ENCODE measurements at places on chromosomes 4 and X.

GRCh38 chrX:150536455-150537116, 31.8 kb upstream of the MTM1 start:
- no peak for DNase-seq

DNA sequence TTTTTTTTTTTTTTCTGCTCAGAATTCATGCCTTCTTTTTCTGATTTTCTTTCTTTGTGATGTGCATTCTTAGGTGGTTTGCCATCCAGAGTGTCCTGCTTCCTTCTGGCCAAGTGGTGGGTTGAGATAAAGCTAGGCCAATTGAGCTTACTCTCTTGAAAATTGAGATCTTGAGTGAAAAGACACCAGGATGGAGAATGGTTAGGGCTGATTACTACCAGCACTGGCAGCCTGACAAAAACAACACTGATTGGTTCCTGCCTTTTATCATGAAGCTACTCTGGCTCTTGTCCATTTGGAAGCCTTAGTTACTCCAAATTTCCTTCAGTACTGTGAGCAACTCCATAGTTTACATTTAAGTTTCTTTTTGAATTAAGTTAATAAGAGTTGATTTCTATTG, 404.0 kb downstream of the PPARGC1A start:
- no peak for DNase-seq

DNA sequence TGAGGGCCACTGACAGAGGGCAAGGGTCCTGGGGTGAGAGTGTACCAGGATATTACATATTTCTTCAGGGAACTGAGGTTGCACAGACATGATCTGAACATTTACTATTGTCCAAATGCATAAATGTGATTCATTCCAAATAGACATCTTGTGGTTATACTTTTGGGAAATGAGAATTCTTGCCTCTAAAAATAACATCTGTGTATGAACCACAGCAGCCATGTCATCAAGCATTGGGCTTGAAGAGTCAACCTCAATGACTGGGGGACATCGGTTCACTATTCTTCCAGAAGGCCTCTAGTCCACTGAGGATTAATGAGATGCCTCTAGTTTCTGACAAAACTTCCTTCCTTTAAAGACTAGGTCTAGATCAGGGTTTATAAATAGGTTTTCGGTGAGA, 193.1 kb upstream of the GPC4 start:
- no peak for DNase-seq

GRCh38 chr4:76002176-76002575, 5.1 kb downstream of the CXCL9 start:
- no peak for DNase-seq

- no peak for DNase-seq
Measured at GRCh38 chrX:23374291-23374690, 39.6 kb downstream of the PTCHD1 start.

- no peak for DNase-seq
Measured at GRCh38 chr4:98530572-98530971, 127.8 kb downstream of the TSPAN5 start.

DNA sequence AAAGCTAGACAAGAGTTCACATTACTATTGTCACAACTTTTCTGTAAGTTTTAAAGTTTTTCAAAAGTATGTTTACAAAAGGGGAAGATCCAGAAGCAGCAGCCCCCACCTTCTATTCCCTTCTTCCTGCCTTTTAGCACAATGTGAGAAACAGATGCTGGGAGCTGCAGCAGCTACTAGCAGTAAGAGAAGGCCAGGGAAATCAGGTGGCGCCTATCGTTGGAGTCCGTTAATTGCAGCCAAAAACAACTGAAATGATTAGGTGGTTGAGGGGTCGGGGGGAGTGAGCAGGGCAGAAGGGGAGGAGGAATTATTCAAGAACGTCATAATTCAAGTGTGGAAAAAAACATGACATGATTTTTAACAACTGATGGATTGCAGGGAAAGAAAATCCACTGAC, 27.4 kb downstream of the FRYL start:
- DNase-seq, result no peak

DNA sequence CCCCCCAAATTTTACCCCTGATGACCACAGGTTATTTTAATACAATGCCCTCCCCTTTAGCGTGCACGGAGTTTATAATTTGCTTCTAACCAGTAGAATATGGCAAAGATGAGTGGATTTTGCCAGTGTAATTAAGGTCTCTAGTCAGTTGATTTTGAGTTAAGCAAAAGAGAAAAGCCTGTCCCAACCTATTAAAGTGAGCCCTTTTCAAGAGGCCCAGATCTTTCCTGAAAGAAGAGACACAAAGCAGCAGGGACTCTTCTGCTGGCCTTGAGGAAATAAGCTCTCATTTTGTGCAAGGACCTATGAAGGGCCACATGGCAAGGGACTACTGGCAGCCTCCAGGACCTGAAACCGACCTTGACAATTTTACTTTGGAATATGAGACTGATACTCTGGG, 61.9 kb upstream of the GABRG1 start:
- DNase-seq, result no peak

DNA sequence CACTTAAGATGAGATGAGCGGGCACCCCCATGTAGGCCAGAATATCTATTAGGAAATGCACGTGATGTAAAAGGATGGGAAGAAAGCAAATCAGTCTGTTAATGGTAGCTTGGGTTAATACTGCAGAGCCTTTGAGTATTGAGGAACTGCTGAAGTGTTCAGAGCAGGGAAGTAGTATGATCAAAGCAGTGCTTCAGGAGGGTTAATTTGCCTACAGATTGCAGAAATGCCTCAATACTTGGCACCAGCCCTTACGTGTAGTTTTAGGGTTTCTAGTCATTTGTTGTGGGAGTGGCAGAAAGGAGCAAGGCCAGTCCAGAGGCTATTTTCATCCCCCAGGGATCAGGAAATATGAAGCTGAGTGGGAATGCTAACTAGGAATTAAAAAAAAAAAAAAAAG, 19.7 kb downstream of the ZFX start:
- DNase-seq, result no peak

DNA sequence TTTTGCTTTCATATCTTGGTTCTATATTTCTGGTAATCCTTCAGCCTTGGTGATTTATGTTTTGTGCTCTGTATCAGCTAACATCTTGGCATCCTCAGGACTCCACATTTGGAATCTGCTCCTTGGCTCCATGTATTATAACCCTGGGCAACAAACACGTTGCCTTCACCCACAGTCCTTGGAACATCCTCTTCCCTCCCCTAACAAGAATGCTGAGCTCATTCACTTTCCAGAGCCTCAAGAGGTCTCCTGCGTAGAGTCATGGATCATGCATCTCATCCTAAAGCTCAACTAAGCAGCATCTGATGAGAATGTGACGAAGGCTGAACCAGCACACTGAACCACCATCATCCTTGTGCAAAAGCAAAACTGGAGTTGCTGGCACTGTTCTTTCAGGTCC, 60.5 kb upstream of the C1GALT1C1 start:
- no peak for DNase-seq

DNA sequence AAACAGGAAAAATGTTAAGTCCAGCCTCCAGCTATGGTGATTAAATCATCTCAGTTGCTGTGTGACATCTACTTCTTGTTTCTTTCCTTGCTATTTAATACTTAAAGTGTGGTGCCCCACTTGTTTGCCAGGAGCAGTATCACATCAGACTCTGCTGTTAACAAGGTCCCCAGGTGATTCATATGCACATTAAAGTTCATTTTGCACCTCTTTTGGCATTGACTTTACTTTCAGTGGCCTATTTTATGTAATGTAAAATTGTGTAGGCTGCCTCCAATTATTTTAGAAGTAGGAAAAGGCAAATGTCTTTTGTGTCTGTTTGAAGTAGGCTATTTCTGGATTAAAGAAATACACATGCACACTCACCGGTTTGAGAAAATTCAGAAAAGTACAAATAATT, 47.5 kb downstream of the CPE start:
- DNase-seq, result no peak

DNA sequence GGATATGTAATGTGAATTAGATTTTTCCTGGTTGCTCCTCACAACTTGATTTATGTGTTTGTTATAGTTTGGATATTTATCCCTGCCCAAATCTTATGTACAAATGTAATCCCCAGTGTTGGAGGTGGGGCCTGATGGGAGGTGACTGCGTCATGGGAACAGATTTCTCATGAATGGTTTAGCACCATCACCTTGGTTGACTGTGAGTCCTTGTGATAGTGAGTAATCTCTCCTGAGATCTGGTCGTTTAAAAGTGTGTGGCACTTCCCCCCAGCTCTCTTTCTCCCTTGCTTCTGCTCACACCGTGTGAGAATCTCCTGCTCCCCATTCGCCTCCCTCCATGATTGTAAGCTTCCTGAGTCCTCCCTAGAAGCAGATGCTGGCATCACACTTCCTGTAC, 2.2 kb downstream of the MID2 start:
- no peak for DNase-seq

DNA sequence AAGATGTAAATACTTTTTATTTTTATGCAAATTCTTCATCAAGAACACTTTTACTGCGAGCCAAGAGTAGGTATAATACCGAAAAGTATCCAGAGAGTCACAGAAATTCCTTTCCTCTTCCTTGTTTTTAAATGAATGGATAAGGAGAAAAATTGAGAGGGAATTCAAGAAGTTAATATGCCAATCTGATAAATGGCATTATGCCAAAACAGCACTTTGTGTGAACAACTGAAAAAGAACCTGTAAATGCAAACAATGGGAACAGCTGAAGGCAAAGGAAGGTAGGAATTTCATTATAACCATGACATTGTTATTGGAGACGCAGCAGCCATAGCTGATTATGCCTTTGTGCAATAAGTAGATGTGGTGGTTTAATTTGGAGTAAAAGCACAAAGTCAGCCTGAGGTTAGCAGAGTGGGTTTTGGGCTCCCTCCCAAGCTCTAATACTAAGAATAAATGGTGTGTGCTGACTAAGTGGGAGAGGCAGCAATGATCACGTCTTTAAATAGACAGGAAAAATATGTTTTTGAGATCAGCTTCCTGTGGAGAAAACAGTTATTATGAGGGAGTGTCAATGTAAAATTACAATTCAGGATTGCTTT, 209.8 kb upstream of the NDST4 start:
- no peak for DNase-seq

GRCh38 chr4:28744066-28744465, 1883.4 kb downstream of the STIM2 start:
- DNase-seq, result no peak

DNA sequence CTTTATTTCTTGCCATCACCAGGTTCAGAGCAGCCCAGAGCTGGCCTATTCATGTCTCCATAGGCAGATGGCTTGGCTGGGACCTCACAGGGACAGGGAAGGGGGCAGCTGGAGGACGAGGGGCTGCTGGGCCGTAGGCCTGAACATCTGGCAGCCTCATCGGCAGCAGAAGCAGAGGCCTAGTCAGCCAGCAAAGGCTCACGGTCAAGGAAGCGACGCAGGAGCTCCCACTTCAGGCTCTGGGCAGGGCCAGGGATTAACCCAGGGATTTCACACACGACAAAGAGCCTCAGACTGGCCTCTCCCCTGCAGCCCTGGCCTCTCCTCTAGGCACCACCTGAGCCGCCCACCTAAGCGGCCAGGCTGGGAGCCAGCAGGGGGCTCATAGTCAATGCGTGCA, 46.0 kb upstream of the MAN2B2 start:
- peak; percentile 72 for DNase-seq

DNA sequence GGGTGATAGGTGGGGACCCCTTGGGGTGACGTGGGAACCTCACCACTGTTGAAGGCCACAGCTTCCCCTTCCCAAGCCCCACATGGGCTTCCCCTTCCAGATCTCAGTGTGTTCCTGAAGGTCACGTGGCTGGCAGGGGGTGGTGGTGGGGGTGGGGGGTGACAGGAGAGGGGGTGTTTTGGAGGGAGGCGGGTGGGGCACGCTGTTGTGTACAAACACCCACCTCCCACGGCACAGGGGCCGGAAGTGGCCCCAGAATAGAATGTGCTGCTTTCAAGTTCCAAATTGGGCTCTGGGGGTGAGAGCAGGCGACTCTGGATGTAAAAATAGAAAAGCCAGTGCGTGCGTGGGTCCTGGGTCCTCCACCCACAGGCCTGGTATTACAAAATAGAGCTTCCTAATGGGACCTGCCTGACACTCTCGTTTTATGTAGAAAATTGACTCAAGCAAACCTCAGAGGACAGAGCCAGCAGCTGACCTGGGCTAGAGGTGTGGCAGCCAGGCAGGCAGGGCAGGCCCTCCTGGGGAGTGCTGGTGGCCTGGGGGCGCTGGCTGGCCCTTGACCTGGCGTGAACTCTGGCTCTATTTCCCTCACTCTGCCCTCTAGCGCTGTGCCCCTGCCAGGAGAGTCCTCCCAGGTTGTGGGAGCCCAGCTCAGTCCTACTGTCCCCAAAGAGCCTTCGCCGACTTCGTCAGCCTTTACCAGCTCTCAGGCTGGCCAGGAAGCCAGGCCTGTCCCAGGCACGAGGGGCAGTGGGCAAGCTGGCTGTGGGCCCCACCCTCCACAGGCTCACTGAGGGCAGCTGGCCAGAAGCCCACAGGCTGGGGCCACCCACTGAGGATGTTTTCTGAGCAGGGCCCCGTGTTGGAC, 5.4 kb upstream of the SH3BP2 start:
- no peak for DNase-seq

DNA sequence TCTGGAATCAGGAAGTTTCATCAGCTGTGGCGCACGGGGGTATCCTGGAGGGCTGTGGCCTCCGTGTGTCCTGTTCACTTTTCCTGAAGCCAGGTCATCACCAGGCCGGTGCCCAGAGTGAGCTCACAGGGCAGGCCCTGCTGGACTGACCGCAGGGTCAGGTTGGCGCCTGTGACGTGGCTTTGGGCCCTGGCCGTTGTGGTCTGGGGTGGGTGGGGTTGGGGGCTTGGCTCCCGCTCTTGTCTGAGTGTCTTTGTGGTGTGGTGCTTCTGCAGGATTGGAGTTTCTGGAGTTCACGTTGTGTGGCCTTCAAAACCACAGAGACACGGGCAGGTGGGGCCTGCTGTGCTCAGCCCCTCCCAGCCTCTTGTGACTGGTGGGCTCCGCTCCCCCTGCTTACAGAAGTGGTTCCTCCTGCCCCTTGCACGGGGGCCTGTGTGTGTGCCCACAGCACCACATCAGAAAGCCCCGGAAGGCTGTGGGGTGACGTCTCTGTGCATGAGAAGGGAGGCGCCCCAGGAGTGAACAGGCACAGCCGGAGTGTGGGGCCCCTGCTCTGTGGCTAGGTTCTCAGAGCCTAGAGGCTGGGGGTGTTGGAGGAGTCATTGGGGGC, 9.5 kb downstream of the RGS12 start:
- DNase-seq, result no peak

DNA sequence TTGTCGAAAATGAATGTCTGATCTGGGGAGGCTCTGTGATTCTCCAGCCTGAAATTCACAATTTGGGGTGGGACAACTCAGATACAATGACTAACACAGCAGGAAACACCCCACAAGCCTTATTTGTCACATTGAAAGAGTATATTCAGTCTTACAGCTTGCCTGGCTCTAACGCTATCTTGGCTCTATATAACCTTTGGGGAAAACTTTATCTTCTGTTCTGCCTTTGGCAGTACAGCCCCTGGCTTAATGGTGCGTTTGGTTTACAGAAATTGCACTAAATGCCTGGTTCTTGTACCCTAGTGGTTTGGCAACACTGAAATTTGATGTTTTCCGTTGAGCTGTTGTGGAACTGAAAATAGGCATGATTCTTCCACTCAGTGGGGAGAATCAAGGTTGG, 178.1 kb upstream of the VEGFC start:
- no peak for DNase-seq

DNA sequence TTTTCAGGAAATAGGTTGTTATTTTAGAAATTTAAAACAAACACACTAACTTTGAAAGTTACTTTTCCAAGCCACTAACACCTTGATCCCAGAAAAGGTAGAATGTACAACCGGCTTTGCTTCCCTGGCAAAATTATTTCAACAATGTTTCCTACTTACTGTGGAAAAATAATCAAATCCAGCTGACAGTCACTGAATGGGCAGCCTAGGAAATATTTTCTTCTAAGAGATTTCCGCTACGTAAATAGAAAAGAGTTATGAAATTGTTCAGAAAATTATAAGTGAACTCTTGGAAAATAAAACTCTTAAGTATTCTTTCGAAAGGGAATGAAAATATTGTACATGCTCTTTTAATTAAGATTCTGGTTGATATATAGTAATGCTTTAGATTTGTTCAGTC, 195.7 kb downstream of the GASK1B start:
- DNase-seq, result no peak

All from NCI-H524 treated with DMSO at 0.1 percent for 48 hours (cell line).